ENCODE measurements at places on chromosomes 16 and 17. TPM values are rescaled to one million over a fixed set of nuclear protein-coding genes. Genes with fewer than 3 reads are reported as not detected.
A peak's percentile ranks its signal among the peaks of the same experiment; 100 is the strongest.

- peak; percentile 9 for DNase-seq
These were observed 132.7 kb downstream of the CCDC182 start for GRCh38 chr17:57612202-57613071.

PSME3IP1 gene
- total RNA-seq = 54.5 TPM

DNA sequence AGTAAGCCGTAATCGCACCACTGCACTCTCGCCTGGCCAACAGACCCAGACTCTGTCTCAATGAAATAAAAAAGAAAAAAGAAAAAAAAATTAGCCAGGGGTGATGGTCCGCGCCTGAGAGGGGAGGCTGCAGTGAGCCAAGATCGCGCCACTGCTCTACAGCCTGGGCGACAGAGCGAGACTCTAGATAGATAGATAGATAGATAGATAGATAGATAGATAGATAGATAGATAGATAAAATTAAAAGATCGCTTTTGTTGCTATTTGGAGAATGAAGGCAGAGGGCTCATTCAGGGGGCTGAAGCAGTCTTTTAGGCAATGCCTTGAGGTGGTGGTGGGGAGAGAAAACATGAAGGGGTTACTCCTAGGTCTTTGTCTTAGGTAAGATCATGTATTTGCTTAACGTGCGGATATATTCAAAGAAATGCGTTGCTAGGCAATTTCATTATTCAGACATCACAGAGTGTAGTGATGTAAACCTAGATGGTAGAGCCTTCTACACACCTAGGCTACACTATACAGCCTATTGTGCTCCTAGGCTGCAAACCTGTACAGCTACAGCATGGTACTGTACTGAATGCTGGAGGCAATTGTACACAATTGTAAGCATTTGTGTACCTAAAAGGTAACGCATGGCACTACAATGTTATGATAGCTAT, 4.3 kb upstream of the HES7 start:
- DNase-seq = no peak

DNAH17 gene
- total RNA-seq = not detected

GRCh38 chr17:60602385-60602742, 2.4 kb downstream of the PPM1D start:
- no peak for DNase-seq

GINS2 gene
- 22.8 TPM for total RNA-seq

GRCh38 chr17:39012725-39013124, 45.5 kb upstream of the FBXO47 start:
- no peak for DNase-seq

SPATA20 gene
- 44.9 TPM for total RNA-seq

RUNDC3A gene
- total RNA-seq = 0.36 TPM

- DNase-seq = no peak
These were observed 27.2 kb downstream of the ABCC6 start for GRCh38 chr16:16196099-16196498.

DNA sequence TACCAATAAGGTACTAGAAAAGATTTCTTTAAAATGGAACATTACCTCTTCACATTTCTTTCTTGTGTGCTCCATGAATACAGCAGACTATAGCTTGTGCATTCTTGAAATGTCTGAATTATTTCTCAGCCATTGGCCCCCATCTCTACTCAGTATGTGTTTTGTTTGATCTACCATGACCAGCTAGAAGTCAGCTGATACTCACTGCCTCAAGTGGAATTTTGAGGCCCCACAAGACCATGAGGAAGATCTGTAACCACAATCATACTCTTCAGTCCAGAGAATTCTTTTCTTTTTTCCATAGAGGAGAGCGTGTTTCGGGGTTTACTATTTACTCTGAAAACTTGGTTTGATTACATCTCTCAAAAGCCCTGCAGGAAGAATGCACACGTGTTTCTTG, 319.1 kb downstream of the TOX3 start:
- no peak for DNase-seq

GRCh38 chr17:43559161-43559816, 13.1 kb upstream of the ETV4 start:
- no peak for DNase-seq

GRCh38 chr16:30485818-30486436, 13.4 kb downstream of the ITGAL start:
- DNase-seq = no peak

DNA sequence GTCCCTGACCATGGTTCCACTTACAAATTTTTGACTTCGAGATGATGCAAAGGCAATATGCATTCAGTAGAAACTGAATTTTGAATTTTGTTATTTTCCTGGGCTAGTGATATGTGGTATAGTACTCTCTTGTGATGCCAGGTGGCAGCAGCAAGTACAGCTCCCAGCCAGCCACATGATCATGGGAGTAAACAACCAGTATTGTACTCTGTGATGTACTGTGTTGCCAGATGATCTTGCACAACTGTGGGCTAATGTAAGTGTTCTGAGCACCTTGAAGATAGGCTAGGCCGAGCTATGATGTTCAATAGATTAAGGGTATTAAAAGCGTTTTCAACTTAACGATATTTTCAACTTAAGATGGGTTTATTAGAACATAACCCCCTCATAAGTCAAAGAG, 250.8 kb downstream of the STX8 start:
- DNase-seq = no peak

NHLRC4 gene
- 0.13 TPM for total RNA-seq

- peak; percentile 83 for DNase-seq
These were observed 14.3 kb downstream of the MNT start for GRCh38 chr17:2386400-2387085.

GRCh38 chr17:21042458-21043295, at the start of gene USP22:
Gene USP22, minus strand, starts transcription at chr17:21043011. Its CDS starts 176 bp downstream, at chr17:21042835.
- DNase-seq = peak; percentile 28

CCL23 gene
- not detected for total RNA-seq

STH gene
- not detected for total RNA-seq

DNA sequence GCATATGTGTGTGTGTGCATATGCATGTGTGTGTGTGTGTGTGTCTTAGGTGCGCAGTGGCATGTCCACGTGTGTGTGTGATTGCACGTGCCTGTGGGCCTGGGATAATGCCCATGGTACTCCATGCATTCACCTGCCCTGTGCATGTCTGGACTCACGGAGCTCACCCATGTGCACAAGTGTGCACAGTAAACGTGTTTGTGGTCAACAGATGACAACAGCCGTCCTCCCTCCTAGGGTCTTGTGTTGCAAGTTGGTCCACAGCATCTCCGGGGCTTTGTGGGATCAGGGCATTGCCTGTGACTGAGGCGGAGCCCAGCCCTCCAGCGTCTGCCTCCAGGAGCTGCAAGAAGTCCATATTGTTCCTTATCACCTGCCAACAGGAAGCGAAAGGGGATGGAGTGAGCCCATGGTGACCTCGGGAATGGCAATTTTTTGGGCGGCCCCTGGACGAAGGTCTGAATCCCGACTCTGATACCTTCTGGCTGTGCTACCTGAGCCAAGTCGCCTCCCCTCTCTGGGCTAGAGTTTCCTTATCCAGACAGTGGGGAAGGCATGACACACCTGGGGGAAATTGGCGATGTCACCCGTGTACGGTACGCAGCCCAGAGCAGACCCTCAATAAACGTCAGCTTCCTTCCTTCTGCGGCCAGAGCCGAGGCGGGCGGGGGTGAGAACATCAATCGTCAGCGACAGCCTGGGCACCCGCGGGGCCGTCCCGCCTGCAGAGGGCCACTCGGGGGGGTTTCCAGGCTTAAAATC, 47.6 kb downstream of the IL21R start:
- DNase-seq = no peak

- DNase-seq = no peak
These were observed 148.9 kb upstream of the GNAO1 start for GRCh38 chr16:56042416-56042815.

ACE gene
- total RNA-seq = not detected

DNA sequence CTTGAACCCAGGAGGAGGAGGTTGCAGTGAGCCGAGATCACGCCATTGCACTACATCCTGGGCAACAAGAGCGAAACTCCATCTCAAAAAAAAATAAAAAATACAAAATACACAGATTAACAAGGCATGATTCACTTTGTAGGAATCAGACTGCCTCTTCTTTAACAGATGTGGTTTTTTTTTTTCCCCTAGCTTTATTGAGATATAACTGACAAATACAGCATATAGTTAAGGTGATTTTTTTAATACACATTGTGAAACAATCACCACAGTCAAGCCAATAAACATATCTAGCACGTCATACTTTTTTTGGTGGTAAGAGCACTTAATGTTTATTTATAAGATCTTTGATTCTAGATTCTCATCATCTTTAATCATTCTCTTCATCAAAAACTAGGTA, 87.8 kb downstream of the SPAG9 start:
- DNase-seq = no peak

ATP2A3 gene
- 10.9 TPM for total RNA-seq

DNA sequence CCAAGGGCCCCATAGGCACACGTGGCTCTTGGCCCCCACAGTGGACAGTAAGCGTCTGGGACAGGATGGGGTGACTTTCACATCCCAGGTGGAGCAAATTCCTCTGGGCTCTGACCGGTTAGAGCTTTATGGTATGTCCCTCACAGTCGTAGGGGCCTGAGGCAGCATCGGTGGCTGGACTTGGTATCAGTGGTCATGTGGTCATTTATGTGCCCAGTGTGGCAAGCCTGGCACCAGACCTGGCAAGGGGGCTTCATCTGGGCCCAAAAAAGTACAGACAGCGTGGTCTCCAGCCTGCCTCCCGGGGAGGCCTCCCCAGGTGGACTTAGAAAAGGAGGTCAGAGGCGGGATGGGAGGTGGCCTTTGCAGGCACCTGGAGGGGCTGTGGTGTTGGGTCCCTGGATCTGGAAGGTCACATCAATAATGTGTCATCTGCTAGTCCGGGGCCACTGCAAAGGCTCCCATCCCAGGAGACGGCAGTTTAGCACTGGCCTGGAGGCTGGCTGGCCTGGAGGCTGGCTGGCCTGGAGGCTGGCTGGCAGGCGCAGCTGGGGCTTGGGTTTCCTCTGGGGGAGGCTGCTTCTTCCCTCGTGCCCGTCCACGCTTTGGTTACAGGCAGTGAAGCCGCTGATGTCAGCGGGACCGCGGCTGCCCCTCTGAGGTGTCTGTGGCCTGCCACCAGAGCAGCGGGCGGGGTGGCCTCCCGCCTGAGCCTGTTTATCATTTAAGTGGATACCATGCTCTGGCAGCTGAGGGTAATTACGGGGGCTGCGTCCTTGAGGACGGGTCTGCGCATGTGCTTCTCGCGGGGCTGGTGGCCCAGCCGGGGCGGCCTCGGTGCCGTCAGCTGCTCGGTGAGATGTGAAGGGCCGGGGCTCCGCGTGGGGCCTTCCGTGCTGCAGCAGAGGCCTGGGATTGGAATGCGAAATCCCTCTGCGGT, 20.7 kb upstream of the CBX4 start:
- DNase-seq = no peak

GRCh38 chr16:86960266-86960665, 356.9 kb downstream of the C16orf95 start:
- no peak for DNase-seq

DNA sequence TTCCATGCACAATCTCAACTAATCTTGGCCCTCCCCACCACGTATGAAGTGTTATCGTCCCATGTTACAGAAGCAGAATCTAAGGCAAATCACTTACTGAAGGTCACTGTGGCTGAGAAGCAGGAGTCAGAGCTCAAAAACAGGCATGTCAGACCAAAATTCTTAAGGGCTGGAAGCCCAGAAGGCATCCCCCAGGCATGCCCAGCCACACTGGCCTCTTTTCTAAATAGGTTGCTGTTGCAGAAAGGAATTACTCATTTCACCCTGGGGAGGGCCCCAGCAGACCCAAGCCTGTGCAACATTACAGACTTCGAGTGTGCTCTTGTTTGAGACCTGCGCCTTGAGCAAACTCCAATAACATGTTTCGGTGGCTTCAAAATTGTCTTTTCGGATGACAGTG, 194.1 kb downstream of the RBFOX1 start:
- no peak for DNase-seq

LLGL1 gene
- 35.0 TPM for total RNA-seq

GRCh38 chr17:64073771-64074703, 53.6 kb upstream of the ICAM2 start:
- no peak for DNase-seq

DNA sequence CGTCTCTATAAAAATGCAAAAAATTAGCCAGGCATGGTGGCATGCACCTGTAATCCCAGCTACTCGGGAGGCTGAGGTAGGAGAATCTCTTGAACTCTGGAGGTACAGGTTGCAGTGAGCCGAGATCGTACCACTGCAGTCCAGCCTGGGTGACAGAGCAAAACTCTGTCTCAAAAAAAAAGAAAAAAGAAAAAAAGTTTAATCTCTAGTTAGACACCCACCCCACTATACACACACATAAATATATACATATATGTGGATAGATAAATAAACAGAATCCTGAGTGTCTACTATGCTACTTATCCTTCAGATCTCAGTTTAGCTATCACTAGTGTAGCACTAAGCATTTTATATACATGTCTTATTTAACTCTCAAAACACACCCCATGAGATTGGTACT, 18.7 kb downstream of the ITGAL start:
- DNase-seq = no peak

DNA sequence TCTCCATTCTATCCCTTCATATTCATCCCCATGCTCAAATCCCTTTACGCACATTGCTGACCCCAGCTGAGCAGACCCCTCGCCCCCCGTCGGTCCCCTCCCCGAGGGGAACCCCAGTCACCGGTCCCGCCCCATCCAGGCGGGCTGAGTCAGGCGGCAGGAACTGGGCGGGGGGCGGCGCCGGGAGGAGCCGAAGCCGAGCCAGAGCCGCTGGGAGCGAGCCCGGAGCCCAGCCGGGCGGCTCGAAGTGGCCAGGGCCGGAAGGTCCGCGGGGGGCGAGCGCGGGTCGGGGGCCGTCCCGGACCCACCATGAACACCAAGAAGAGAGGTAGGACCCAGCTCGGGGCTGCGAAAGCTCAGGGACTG, 8.6 kb downstream of the RIPOR1 start:
- no peak for DNase-seq

DNA sequence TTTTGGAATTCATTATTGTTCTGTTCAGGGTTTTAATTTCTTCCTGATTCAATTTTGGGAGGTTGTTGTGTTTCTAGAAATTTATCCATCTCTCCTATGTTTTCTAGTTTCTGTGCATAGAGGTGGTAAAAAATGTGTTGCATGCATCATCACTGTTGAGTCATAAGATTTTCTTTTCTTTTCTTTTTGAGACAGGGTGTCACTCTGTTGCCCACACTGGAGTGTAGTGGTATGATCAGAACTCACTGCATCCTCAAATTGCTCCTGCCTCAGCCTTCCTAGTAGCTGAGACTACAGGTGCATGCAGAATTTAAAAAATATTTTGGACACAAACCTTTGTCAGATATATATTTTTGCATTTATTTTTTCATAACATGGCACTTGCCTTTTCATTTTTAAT, 184.8 kb downstream of the BCAS3 start:
- no peak for DNase-seq

GRCh38 chr17:55430541-55431288, 9.1 kb upstream of the MMD start:
- DNase-seq = peak; percentile 33

- DNase-seq = no peak
These were observed 116.7 kb downstream of the C16orf78 start for GRCh38 chr16:49490321-49490705.

FAM222B gene
- 9.5 TPM for total RNA-seq
